ENCODE measurements at places on chromosomes 7 and 10. TPM values are rescaled to one million over a fixed set of nuclear protein-coding genes. Genes with fewer than 3 reads are reported as not detected.

The CASTOR2 gene
- 2.4 TPM for total RNA-seq

The SFR1 gene
- 6.5 TPM for total RNA-seq

The ZNF485 gene
- 8.8 TPM for total RNA-seq

The AKR1C2 gene
- 256 TPM for total RNA-seq

The CARD11 gene
- total RNA-seq: 2.4 TPM

The CCZ1 gene
- 79.5 TPM for total RNA-seq

The ITPRID1 gene
- not detected for total RNA-seq
